ENCODE measurements at places on chromosomes 13 and 19.

GRCh38 chr19:367963-368629 is 23.5 kb upstream of the MIER2 start:
- no peak for DNase-seq

DNA sequence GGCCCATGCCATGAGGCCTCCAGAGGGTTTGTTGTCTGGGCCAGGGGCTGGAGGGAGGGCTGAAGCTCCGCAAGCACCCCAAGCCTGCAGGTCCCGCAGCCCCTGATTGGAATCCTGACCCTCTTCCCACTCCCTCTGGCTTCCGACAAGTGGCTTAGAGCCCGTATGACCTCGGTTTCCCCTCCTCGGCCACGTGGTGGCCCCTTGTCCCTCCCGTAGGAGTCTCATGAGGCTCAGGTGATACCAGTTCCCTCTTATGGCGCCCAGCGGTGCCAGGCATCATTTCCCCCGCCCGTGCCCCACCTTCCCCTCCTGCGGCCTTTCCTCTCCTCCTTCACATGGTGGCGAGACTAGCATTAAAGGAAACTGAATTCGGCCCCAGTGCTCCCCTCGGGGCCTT is 6.1 kb downstream of the THOP1 start:
- DNase-seq, result no peak

GRCh38 chr13:29125934-29126424 is 305.8 kb downstream of the MTUS2 start:
- no peak for DNase-seq

- no peak for DNase-seq
Measured at GRCh38 chr13:32105653-32106313, 74.2 kb downstream of the FRY start.

DNA sequence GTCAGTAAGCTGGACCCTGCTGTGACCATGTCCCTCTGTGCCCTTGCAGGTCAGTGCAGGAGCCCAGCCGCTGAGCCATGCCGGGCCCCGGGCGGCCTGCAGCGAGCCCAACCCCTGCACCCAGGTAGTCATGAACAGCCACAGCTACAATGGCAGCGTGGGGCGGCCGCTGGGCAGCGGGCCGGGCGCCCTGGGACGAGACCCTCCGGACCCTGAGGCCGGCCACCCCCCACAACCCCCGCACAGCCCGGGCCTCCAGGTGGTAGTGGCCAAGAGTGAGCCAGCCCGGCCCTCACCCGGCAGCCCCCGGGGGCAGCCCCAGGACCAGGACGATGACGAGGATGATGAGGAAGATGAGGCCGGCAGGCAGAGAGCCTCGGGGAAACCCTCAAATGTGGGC is 6.9 kb downstream of the KCNN1 start:
- DNase-seq, result no peak

DNA sequence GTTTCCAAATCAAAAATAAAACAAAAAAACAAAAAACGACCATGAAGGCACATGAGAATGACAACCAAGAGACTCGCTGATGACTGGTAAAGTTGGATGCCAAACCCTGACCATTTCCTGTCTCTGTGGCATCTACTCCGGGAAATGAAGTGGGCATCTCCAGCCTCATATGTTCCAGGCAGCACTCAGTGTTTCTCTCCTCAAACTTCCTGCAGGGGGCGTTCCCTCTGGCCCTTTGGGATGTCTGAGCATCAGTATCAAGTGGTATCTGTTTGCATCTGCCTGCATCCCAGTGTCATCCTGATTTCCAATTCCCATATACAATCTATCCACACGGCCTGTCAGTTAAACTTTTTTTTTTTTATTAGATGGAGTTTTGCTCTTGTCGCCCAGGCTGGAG is 9.8 kb upstream of the SIGLEC12 start:
- DNase-seq, result no peak

GRCh38 chr13:113495494-113496210 is 5.1 kb upstream of the DCUN1D2 start:
- no peak for DNase-seq

- no peak for DNase-seq
Measured at GRCh38 chr13:50522506-50522905, 321.0 kb downstream of the DLEU7 start.

DNA sequence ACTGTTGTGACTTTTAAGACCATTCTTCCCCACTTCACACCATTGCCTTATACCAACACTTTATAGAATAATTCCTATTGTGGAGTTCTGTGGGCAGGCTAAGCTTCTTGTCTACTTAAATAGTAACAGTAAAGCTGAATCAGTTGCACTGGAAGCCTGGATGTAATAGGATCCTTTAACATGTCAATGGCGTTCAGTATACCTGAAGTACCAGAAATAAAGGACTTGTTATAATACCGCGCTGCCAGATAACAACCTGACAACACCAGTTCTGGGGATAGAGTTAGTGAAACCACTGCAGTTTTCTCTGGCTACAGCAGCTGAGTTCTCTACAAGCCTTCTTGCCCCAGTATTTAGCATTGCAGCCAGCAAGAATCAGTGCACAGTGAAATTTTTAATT is 52.0 kb upstream of the TNFRSF19 start:
- no peak for DNase-seq

GRCh38 chr19:54448040-54448773 is 792 bp upstream of the LENG8 start:
- DNase-seq, result no peak

DNA sequence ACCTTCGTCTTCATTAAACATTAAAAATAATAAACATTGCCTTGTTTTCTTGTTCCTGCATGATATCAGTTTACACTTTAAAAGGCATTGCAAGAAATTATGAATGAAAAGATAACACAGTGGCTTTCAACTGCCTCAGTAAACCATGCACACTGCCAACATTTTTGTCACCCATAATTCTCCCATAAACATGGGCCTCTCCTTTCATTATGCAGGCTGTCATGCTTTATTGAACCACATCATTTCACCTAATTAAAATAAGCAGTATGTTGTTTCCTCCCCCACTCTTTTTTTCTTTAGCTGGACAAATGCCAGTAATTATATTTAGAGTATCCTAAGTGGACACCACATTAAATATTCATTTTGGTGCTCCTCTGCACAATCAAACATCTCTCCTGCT is 1566.5 kb upstream of the SLC10A2 start:
- no peak for DNase-seq

DNA sequence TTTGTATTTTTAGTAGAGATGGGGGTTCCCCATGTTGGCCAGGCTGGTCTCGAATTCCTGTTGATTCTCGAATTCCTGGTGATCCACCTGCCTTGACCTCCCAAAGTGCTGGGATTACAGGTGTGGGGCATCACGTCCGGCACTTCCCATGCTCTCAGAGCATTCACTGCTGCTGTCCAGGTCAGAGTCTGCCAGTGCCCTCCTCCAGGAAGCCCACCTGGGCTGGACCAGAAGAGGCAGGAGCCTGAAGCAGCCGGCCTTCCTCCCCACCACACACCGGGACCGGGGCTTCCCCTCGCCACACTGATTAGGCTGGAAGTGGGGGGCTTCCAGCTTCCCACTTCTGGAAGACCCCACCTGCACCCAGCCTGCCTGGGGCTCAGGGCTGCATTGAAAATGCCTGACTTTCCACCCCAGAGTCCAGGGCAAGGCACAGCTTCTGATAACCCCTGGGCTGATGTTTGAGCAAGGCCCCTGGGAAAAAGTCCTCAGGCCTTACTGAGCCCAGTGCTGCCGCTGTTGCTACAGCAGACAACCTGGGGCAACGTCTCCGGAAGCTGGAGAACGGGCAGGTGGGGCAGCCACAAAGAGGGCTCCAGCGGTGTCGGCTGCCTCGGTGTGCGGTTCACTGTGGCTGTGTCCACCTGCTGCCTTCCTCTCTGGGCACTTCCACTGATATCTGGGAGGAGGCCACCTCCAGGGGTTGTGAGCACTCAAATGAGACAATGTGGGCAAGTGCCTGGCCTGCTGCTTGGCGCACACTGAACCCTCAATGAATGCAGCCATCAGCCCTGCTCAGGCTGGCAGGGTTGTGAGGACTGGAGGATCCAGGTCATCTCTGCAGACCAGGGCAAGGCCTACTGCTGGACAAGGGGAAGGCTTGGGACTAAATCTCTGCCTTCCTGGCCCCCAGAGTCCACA is 22.6 kb downstream of the CEBPA start:
- DNase-seq, result no peak

- no peak for DNase-seq
Measured at GRCh38 chr13:98511435-98511834, 65.5 kb downstream of the STK24 start.

DNA sequence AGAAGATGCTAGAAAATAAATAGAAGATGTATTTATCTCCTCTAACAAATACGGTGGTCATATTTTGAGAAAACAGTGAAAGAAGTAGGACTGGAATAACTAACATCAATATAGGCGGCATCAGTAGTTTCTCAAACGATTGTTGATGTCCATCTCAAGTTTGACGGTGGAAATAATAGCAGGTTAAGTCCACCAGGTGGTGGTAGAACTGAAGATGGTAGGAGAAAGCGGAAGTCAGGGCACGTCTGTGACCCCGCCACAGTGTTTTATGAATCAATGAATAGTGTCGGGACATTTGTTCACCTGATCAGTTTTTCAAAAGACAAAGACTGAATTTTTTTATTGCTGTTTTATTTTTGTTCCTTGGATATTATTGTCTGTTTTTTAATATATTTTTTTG is 706.4 kb upstream of the SLC10A2 start:
- DNase-seq, result no peak

DNA sequence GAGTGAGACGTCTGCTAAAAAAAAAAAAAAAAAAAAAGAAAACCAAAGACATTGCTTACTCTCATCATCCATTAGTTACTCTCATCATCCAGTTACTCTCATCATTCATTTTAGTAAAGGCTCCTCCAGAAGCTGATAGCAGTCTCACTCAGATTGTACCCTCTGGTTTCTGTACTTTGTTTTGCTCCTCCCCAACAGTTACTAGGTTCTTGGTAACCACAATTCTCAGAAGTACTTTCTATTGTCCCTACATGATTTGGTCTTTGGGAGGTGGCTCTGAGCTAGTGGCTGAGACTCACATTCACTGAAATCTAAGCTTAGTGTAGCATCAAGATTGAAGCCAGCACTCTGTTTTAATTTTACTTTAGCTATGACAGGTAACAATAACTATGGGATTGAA is 14.3 kb downstream of the ERICH4 start:
- no peak for DNase-seq

- no peak for DNase-seq
Measured at GRCh38 chr13:92407858-92408257, 818.7 kb upstream of the GPC6 start.

DNA sequence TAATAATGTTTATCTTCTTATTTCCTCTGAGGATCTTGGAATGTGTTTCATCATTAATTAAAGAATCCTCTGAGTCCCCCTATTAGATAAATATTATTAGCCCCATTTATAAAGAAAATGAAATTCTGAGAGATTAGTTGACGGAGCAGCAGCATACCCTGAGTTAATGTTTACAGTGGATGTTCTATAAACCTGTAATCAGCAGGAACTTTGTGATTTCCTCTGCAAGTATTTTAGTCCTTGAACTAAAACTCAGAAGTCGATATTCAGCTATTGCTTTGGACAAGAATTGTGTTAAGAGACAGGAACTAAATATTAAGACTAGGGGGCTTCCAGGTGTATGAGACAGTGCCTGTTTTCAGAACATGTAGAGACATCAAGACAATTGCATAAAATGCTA is 243.3 kb downstream of the DCT start:
- DNase-seq, result no peak

- no peak for DNase-seq
Measured at GRCh38 chr13:50584856-50585580, 258.5 kb downstream of the DLEU7 start.

DNA sequence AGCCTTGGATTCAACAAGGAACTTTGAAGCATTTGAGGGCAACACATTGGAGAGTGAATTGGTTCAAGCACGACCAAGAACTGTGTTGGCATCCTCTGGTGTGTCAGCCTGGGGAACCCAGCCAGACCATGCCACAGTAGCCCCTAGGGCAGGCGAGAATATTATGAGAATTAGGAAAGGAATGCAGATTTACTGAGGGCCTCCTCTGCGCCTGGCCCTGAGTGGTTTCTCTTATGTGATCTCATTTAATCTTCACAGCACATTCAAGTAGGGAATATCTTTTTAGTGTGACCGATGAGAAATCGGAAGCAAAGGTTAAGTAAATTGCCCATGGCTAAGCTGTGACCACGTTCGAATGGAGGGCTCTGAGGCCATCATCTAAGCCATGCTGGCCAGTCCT is 15.3 kb upstream of the ERICH6B start:
- DNase-seq, result no peak

- DNase-seq, result no peak
Measured at GRCh38 chr19:18269070-18269723, 5.1 kb downstream of the IQCN start.

- no peak for DNase-seq
Measured at GRCh38 chr13:39510316-39510695, 92.7 kb downstream of the LHFPL6 start.

DNA sequence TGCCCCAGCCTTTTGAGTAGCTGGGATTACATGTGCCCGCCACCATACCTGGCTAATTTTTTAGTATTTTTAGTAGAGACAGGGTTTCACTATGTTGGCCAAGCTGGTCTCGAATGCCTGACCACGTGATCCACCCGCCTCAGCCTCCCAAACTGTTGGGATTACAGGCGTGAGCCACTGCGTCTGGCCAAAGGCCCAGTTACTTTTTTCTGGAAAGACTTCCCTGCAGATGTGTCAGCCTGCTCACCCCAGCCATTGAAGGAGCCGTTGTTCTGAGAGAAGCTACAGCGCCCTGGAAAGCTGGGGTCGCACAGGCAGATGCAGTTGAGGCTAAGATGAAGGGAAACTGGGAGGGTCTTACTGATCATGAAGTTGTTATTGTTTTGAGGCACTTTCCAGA is 7.9 kb upstream of the ZNF626 start:
- DNase-seq, result no peak

- DNase-seq, result peak; percentile 82
Measured at GRCh38 chr19:19627621-19628500, at the start of gene LPAR2. LPAR2 (minus strand) TSS chr19:19628220; CDS start chr19:19627275, 945 bp downstream.

- peak; percentile 95 for DNase-seq
Measured at GRCh38 chr19:8526345-8527091, 12.6 kb upstream of the ZNF414 start.

DNA sequence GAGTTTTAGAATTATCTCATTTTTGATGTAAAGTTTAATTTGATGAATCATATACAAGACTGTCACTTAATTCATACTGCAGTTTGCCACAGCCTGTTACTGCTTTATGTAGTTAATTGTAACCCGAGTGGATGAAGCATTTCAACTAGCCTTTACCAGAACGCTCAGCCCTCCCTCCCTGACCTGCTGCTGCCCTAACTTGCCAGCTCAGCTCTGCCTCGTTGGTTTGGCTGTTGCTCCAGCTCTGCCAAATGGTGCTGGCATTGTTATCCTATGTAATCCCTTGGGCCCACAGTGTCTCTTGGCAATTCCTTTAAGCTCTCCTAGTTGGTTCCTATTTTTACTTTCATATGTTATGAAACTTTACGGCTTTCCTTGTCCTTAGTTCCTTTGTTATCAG is 113.3 kb downstream of the LMO7 start:
- no peak for DNase-seq

DNA sequence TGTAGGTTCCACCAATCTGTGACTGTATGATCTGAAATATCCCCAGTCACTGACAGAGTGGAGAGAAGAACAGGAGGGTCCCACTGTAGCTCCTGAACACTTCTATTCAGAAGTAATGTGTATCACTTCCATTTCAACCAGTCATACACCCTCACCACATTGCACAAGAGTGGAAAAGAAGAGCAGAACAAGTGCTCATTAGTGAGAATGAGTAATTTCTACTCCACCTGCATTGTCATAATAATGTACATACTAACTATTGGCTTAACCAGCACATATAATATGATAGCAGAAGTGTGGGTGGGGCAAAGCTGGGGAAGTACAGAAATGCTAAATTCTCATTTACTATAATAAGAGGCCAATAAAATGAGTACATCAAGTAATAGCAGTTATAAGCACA is 342.7 kb downstream of the LMO7 start:
- DNase-seq, result no peak

All from type B pancreatic cell (in vitro differentiated cells).